ENCODE measurements at places on chromosomes 7 and 10.

DNA sequence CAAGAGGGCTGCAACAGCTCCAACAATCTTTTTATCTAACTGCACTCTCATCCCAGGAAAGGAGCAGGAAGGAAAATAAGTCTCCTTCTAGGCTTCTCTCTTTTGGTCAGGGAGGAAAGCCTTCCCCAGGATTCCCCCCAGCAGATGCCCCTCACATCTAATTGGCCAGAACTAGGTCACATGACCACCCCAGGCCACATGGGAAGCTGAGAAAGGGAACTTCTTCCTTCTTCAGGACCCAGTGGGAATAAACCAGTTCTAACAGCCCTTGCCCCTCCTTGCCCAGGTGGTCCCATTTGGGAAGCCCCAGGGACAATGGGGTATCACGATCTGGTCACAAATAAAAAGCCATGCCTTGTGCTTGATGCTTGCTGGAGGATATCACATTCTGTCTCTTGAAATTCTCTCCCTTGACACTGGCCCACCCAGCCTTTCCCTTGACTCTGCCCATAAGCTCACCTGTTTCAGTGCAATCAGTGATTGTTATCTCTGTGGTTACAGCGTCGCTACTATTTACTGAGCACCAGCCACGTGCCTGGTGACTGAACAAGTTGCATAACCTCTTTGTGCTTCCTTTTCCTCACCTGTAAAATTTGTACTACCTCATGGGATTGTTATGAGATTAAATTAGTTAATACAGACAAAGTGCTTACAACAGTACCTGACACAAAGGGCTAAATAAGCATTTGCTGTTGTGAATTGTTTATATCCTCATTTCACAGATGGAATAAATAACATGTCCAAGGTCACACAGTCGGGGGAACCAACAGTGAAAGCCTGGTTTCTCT lies 9.0 kb upstream of the TACR2 start:
- no peak for DNase-seq

DNA sequence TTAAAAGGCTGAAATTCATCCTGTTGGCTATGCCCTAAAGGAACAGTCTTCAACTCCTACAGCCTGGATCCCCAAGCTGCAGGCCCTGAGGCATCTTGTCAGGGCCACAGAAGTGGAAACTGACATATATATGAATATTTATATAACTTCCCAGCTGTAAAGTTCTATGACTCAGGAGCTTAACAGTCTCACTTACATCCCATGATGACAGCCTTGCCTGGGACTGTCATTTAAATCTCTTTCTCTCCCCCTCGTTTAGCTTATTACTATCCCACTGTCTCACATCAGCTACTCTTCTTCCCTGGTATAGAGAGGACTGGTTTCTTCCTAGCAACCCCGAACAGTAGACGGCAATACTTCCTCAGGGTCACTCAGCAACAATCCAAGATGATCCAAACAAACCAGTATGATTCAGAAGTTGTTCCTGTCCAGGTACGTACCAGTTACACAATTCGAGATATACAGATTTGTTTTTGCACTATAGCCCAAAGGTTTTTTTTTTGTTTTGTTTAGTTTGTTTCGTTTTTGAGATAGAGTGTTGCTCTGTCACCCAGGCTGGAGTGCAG lies 22.7 kb downstream of the KIAA1549 start:
- no peak for DNase-seq

DNA sequence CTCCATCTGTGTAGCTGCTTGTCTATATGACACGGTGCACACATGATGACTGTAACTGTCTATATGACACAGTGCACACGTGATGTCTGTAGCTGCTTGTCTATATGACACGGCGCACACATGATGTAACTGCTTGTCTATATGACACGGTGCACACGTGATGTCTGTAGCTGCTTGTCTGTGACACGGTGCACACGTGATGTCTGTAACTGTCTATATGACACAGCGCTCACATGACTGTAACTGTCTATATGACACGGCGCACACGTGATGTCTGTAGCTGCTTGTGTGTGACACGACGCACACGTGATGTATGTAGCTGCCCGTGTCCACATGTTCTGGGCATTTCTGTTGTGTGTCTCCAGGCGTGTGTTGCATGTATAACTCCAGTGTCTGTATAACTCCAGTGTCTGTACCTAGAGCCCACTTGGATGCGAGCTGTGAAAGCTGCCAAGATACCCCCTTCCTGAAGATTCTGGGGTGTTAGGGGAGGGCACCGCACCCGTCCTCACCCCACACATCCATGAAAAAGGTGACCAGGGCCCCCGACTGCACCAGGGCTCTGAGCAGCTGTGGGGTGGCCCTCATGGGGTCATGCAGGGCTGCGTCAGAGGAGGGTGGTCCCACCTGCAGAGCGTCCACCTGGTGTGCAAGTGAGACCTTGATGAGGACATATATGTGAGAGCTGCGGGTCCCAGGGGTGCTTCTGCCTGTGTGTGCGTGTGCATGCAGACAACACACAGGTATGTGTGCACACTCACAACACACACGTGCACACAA lies 137.9 kb downstream of the ELFN1 start:
- DNase-seq: no peak

- DNase-seq: no peak
Measured at GRCh38 chr10:47057471-47057870, 146.2 kb downstream of the PTPN20 start.

DNA sequence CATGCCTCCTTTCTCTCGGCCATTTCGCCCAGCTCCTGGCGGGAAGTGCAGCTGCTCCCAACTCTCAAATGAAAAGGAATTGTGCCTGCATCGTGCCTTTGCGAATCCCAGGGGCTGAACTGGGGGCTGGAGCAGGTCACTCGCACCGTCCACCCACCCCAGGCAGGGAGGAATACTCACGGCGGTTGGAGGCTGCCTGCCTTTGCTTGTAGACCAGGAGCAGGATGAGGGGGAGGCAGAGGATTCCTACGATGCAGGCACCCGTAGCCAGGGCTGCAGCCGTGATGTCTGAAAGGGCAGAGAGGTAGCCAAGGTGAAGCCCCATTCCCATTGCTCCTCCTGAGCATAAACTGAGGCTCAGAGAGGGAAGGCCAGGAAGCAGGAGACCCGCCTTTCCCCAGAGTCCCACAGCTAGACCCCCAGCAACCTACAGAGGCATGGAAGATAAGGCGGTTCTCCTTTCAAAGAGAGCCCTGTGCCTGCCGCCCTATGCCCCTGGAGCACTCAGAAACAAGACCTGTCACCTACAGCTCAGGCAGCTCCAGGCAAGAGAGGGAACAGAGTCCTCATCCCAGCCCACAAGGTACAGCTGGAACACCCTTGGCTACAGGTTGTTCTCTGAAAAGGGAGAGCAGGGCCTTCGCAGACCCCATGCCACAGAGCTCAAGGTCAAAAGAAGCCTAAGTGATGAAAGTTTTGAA lies 18.0 kb downstream of the VSIR start:
- DNase-seq: no peak

DNA sequence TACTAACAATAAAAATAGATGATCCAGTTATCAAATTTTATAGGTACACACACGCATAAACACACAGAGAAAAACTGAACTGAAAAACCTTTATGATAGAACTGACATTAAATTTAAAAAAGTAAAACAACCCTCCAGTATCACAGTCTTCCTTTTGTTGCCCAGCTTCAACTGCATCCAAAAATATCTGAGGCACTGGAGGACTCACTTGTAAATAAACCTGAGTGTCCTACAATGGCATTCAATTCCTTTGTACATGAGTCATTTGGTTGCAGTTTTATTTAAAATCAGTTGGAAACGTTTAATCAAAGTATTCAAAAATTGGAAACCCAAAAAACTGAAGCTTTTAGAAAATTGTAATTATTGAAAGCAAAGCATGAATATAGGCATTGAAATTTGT lies 265.2 kb upstream of the CSTF2T start:
- no peak for DNase-seq

DNA sequence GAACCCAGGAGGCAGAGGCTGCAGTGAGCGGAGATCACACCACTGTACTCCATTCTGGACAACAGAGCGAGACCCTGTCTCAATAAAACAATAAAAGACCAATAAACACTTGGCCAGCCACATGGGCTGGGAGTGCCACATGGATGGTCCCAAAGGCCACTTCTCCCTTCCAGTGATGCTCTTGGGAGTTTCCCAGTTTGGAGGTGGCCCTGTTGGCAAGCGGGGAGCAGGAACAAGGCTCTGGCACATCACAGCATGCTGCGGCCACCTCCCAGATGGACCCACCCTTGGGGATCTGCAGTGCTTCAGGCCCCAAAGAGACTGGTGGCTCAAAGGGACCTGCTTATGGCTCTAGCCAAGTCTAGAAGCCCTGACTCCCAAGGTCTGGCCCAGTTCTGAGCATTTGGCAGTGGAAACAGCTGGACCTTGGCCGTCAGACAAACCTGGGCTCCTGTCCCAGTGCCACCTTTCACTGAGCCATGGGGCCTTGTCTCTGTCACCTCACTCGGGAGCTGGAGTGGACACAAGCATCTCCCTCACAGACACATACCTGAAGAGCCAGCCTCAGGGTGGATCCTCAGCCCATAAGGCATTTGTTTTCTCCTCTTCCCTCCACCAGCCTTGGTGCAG lies 91.7 kb downstream of the COL13A1 start:
- no peak for DNase-seq

GRCh38 chr10:29849126-29849833 lies 210.1 kb downstream of the JCAD start:
- DNase-seq: no peak

- no peak for DNase-seq
Measured at GRCh38 chr10:132524443-132525285, 12.9 kb upstream of the INPP5A start.

GRCh38 chr10:32332299-32332750 lies 14.6 kb downstream of the EPC1 start:
- no peak for DNase-seq

DNA sequence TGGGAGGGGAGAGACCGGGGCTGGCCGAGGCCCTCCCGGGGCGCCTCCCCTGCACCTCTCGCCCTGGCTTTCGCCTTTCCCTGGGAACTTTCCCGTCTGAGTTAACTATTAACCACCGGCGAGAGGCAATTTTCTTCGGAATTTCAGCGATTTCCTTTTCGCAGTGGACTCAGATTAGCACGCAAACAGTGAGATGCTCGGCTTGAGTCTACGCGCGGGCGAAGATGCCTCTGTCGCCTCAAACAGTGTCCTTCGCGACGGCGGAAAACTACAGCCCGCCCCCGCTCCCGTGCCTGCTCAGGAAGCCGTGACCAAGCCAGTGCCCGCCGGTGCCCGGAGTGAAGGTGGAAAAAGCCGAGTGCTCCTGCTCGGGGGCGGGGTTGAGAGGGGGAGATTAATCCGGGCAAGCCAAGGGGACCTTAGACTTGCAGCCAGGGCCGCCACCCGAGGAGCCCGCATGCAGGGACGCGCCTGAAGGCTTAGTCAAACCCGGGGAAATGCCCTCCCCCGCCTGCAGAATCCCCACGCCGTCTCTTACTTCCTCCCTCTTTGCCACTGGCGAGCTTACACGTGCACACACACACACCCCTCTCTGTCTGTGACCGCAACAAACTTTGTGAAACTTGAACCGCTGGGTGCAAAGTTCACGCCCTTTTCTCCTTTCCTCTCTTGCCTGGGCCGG lies 14.5 kb upstream of the PAX2 start:
- peak; percentile 81 for DNase-seq

DNA sequence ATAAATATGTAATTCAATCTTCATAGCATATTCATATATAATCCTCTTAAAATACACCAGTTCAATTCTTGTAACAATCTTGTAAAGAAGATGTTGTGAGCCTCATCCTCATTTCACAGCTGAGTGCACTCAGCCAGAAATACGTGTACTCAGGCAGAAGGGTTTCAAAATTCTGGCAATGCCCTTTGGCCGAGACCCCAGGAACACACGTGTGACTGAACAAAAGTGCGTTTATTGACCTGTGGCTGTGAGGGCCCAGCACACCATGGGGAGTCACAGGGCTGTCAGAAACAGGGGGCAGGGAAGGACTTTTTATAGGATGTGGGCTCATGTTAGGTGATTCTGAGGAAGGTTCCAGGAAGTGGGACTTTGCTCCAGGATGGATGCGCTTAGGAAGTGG lies 21.5 kb downstream of the GIMAP8 start:
- no peak for DNase-seq

GRCh38 chr7:66609176-66609575 lies 19.5 kb upstream of the KCTD7 start:
- no peak for DNase-seq

DNA sequence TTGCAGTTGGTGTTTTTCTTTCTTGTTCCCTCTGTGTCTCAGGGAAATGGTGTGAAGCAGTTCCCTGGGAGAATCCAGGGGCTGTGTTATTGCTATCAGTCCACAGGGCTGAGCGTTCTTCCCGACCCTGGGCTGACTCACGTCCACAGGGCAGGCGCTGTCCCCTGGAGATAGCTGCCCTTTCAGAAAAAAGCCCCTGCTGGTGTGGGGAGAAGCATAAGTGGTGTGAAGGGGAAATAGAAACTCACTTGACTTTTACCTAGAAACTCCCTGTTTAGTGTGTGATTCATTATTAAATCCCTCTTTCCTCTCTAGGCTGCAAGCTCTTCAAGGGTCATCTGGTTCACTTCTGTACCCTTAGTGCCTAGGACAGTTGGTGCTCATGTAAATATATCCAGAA lies 63.3 kb upstream of the SMNDC1 start:
- DNase-seq: no peak

GRCh38 chr7:50595491-50596102 lies 30.4 kb upstream of the DDC start:
- no peak for DNase-seq

DNA sequence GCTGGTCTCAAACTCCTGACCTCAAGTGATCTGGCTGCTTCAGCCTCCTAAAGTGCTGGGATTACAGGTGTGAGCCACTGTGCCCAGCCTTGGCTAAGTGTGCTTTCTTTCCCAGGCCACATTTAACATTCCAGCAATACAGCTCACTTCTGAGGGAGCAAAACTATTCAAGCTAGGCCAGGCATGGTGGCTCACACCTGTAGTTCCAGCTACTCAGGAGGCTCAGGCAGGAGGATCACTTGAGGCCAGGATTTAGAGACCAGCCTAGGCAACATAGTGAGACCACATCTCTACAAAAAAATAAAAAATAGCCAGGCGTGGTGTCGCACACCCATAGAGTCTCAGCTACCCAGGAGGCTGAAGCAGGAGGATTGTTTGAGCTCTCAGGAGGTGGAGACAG lies 23.3 kb upstream of the TPST1 start:
- no peak for DNase-seq

GRCh38 chr7:21142081-21142480 lies 285.8 kb upstream of the SP4 start:
- no peak for DNase-seq

GRCh38 chr7:70778585-70778984 lies 353.4 kb upstream of the GALNT17 start:
- DNase-seq: no peak

DNA sequence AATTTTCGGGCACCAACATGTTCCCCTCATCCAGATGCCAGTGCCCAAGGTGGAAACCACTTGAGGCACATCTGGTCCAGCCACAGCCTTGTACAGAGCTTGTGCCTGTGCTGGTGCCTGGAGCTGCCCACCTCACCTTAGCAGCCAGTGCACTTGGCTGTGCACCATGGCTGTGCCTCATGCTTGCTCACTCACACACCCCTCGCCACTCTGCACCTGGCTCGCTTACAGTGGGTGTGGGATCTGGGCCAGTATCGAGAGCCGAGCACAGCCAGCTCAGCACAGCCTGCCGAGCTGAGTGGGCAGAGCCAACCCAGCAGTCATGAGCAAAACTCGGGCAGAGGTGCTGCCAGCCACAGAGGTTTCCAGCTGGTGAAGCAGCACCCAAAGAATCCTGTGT lies 139.9 kb upstream of the NUPR2 start:
- DNase-seq: no peak

Measured in GM19239 (cell line).